ENCODE measurements at places on chromosomes 2 and 18.
A peak's percentile ranks its signal among the peaks of the same experiment; 100 is the strongest.

GRCh38 chr18:10524507-10525370, 1.1 kb upstream of the NAPG start:
- no peak for DNase-seq

DNA sequence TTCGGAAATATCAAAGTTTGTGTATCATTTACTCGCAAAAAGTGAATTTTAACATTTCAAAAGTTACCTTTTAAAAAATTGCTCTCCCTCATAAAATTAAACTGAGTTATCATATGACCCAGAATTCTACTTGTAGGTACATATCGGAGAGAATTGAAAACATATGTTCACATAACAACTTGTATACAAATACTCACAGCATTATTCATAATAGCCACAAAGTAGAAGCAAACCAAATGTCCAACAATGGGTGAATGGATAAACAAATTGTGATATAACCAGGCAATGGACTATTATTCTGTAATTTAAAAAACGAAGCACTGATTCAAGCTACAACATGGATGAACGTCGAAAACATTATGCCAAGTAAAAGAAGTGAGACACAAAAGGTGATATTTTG, 412.0 kb upstream of the TCF4 start:
- DNase-seq = no peak

GRCh38 chr2:239173301-239173700, 227.5 kb downstream of the HDAC4 start:
- DNase-seq = no peak

DNA sequence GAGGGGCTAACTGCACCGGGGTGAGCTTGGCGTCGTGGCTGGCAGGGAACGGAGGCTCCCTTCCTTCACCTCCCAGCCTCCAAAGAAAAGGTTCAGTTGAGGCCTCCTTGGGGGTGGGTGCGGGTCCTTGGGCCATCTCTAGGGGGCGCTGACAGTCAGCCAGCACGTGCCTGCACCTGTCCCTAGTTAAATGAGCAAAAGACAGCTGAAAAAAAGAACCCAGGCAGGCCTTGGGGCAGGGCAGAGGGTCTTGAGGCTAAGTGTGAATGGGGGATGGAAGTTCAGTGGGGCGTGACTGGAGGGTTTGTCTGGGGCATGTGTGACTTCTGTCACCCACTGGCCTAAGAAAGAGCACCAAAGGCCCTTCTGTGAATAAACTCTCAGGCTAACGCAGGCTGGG, 56.4 kb downstream of the ZFP36L2 start:
- no peak for DNase-seq

GRCh38 chr2:237552908-237553307, 13.5 kb upstream of the PRLH start:
- no peak for DNase-seq

- DNase-seq = no peak
These were observed 7.4 kb downstream of the DNAJB2 start for GRCh38 chr2:219286436-219287115.

DNA sequence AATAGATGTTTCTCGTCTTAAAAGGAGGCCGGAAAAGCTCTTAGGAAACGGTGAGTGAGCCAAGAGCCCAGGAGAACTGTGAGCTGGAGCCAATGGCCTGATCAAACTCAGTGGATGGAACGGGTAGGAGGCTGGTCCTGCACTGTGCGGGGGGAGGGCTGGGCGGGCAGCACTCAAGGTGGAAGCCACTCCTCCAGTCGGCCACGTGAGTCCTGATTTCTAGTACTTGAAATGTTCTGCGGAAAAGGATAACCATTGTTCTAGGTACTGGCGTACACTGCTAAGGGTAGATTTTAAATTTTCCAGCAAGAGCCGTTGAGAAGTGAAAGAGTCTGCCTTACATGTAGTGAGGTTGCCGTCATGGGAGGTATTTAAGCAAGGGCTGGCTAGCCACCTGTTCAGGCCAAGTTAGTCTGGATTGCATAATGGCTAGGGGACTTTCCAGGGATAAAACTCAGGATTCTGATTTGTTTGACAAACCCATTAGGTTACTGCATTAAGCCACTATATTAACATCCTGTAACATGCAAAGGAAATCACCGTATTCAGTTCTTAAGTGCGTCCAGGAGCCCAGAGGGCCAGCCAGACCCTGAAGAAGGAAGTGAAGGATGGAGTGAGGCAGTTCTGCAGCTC, 51.3 kb upstream of the ODC1 start:
- no peak for DNase-seq

- no peak for DNase-seq
These were observed 74.1 kb downstream of the EMX1 start for GRCh38 chr2:72991439-72991725.

DNA sequence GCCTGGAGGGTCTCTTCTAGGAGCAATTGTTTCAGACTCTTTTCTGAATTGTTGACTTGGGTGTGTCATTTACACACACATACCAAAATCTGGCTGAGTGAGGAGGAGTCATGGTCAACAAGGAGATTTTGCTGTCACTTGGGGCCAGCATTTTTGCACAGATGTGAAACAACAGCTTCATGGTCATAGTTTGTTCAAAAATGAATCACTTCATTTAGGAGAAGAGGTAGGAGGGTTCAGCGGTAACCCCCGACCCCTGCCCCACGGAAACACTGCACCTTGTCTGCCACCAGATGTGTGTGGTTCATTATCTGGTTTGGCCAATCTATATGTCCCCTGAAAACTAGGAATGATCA, 42.2 kb downstream of the LBH start:
- DNase-seq = no peak

- no peak for DNase-seq
These were observed 27.0 kb downstream of the IMPA2 start for GRCh38 chr18:12008181-12008767.

GRCh38 chr2:4678927-4679326, 975.6 kb downstream of the DCDC2C start:
- no peak for DNase-seq

DNA sequence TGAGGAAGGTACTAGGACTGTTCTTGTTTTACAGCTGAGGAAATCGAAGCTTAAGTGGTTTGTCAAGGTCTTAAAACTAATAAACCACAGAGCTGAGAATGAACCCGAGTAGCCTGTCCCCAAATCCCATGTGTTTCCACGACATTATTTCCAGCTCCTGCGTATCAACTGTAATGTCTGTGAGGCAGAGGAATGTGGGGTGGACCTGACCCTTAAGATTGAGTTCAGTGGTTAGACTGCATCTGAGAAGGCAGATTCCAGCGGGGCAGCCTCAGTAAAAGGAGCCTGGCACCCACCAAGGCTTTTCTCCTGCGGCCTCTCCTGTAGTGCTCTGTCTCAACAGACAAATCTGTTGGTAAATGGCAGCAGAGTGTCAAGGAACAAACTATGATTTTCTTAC, 81.9 kb upstream of the TMEM178A start:
- no peak for DNase-seq

DNA sequence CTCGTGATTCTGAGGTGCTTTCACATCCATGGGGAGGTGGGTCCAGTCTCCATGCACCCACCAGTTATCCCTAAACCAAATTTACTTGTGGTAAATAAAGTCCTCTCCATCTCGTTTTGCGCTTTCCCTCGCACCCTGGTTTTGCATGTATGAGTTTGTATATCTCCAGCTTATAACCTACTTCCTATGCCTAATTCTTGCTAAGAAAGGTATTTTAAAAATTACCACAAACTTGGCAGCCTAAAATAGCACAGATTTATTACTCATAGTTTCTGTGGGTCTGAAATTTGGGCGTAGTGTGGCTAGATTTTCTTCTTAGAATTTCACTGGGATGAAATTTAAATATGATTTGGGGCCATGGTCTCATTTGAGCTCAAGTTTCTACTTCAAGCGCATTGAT, 511.5 kb downstream of the NYAP2 start:
- no peak for DNase-seq

GRCh38 chr2:164967361-164967760, 12.0 kb upstream of the SLC38A11 start:
- DNase-seq = no peak

GRCh38 chr2:167271932-167272331, 383.7 kb downstream of the XIRP2 start:
- DNase-seq = no peak

DNA sequence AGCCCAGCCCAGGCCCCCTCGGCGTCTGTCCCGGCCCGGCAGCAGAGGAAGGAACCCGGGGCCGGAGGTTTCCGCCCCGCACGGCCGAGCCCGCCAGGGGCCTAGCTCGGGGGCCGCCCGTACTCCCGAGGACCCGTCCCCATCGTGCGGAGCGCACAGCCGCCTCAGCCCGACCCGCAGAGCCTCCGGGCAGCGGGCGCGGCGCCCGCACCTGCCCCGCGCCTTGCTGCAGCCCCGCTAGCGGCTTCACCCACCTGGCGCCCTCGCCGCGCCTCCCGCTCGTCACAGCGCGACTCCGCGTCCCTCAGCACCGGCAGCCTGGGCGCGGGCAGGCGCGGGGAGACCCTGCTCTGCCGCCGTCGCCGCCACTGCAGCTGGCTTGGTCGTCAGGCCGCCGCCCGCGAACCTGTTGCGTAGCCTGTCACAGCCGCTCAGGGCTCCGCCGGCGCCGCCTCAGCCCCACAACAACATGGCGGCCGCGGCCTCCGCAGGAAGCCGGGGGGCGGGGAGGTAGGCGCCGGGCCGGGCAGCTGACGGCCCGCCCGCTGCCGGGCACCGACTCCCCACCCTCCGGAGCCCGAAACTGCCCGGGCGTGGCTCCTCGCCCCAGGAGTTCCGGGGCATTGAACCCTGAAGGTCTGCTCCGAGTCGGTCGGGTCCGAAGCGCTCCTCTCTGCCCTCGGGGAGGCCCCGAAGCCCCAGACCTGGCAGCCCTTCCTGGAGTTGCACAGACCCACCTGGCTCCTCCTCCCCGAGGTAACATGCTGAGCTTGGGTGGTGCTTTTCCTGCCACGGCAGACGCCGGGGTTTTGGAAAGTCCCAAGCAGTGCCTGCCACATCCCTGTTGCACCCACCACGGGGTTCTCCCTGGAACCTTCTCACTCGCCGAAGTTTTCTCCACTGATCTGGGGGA, at the start of gene ITSN2:
TSS of gene ITSN2 (minus strand) at position 487 of the 913 bp plus-strand sequence. CDS start 32,454 bp downstream, outside the sequence.
- peak; percentile 49 for DNase-seq

GRCh38 chr2:165957030-165957675, 3.6 kb upstream of the TTC21B start:
- DNase-seq = no peak

GRCh38 chr2:157925071-157925470, 48.9 kb upstream of the ACVR1 start:
- DNase-seq = no peak

GRCh38 chr2:190781604-190782198, 98.9 kb upstream of the GLS start:
- no peak for DNase-seq

DNA sequence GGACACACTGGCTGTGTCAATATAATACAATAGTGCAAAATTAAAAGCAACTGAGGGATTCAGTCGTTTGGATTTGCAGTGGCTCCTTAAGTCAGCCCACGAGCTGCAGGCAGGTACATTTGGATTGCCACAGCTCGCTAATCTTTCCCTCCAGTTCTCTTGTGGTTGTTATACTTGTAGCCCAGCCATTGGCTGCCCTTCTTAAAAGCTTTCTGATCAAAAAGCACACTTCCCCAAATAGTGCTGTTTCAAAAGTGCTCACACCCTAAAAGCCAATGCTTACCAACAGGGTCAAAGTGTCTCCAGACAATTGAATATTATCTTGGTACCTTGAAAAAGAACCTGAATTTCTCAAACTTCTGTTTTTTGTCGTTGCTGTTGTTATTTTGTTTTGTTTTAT, 404.7 kb upstream of the FAM98A start:
- no peak for DNase-seq

DNA sequence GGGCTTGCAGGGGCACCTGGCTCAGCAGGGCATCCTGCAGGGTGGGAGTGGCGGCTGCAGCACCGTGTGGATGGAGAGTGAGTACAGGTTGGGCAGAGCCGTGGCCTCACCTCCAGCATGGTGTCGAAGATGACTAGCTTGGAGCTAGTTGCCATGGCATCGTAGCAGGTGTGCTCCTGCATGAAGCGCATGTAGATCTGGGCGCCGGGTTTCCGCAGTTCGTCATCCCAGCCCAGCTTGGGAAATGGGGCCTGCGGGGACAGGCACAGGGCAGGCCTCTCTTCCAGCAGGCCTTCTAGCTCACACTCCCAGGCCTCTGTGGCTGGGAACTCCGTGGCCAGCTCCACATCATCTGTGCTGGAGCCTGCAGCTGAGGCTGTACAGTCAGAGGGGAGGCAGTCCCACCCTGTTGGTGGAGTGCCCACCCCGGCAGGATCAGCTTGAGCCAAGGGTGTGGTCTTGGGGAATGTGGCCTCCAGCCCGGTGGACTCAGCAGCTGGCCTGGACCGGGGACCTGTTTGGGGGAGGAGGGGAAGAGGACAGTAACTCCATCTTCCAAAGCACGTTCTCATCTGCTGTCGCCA, 1.6 kb downstream of the PRKAG3 start:
- DNase-seq = no peak

GRCh38 chr18:30081122-30081521, 961.4 kb downstream of the DSC3 start:
- DNase-seq = no peak

DNA sequence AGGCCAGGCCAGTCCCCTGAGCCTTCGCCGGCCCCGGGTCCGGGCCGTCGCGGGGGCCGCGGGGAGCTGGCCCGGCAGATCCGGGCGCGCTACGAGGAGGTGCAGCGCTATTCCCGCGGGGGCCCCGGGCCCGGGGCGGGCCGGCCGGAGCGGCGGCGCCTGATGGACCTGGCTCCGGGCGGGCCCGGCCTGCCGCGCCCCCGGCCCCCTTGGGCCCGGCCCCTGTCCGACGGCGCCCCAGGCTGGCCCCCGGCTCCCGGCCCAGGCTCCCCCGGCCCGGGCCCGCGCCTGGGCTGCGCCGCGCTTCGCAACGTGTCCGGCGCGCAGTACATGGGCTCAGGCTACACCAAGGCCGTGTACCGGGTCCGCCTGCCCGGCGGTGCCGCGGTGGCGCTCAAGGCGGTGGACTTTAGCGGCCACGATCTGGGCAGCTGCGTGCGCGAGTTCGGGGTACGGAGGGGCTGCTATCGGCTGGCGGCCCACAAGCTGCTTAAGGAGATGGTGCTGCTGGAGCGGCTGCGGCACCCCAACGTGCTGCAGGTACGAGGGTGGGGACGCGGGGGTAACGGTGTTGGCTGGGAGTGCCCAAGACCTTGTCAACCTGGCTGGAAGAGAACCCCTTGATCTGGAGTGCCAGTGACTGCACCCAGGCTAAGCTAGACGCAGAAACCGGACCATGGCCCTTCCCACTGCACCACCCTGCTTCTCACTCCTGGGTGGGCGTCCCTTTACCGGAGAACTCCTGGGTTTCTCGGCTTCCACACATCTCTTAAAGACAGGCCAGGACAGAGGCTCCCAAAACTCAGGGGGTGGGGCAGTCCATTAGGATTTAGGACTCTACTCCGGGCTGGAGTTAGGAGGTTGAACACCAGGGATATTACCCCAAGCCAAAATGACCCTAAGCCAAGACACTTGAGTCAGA, 739 bp downstream of the PKDCC start:
- DNase-seq = no peak

DNA sequence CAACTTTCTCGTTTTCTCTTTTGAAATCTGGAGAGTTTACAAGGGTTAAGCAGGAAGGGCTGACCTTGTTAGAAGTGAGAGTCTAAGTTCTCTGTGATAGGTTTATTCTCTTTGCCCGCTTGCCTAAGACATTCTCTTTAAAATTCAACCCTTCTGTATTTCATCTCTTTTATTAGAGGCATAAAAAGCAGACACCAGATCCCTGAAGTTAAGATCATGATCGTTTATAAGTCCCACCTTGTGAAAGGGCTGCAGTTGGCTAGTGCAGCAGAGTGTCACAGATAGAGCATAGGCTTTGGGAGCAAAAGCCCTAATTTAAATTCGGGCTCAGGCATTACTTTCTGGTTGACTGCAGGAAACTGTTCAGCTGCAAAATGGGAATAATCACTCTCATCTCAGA, 181.2 kb downstream of the EPHA4 start:
- DNase-seq = no peak

Data from C1 segment of cervical spinal cord (tissue), 14 donors.